ENCODE measurements at places on chromosomes 13 and 19.

- no peak for DNase-seq
These were observed 16.9 kb downstream of the CEBPA start for GRCh38 chr19:33285441-33285927.

DNA sequence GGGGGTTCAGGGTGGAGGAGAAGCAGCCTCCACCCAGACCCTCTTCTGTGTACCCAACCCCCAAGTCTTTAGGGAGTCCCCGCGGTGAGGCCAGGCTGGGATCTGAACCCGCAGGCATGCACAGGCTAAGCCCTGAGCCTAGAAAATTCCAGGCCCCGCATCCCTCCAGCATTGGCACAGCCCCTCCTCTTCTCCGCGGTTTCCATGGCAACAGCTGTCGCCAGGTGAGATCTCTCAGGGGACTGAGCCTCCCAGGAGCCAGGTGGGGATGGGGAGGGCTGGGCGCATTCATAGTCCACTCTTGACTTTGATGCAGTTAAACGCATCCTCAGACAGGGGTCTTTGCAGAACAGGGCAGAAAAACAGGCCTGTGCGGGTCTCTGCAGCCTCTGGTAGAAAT, 48.3 kb upstream of the USP29 start:
- DNase-seq = no peak

GRCh38 chr19:19423322-19423721, 17.8 kb downstream of the GATAD2A start:
- no peak for DNase-seq

DNA sequence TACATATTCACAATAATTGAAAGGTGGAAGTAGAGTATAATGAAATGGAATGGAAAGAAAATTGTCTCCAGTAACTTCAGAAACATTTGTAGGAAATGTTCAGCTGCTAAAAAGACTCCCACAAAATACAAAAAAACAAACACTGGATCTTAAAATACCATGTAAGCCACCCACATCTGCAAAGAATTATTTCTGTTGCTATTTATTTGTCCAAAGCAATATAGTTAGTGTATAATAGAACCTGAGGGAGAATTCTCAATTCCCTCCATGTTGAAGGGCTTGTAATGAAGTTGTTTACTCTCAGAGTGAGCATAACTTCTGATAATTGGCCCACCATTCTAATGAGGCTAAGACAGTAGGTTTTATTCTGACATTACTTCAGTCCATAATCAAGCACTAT, 37.4 kb upstream of the KLF12 start:
- no peak for DNase-seq

GRCh38 chr13:91323349-91323748, 24.1 kb upstream of the MIR17HG start:
- no peak for DNase-seq

DNA sequence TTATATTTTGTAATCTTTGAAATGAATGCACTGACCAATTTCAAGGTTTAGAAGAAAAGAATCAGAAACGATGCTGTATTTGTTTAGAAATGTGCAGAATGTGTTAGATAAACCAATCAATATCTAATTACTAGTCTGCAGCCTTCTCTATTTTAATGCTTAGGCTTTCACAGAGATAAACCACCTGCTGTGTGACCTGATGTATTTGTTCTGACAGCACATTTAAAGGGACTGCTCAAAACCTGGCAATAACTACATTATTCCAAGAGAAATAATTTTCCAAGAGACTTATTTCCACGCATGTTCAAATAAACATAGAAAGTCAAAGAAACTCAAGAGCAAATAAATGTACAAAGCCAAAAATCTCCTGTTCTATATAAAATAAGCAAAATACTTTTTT, 641.6 kb upstream of the PCDH20 start:
- no peak for DNase-seq

DNA sequence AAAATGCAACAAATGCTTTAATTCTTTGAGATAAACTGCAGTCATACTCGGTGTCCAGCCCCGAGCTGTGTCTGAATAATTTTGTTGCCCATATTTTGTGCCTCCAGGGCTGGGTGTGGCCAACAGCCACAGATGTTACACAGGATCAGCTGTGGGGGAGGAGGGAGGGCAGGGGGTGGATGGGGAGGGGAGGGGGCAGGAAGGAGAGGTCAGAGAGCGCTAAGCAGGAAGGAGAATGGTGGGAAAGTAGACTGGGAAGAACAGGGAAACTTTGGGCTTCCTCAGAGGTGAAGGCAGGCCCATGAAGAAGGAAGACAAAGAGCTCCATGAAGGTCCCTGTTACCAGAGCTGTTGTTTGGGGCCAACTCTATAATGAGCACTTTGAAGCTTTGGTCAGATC, 295.8 kb downstream of the COG6 start:
- no peak for DNase-seq

- no peak for DNase-seq
These were observed 218.1 kb upstream of the ARGLU1 start for GRCh38 chr13:106786006-106786563.

All from CD14-positive monocyte (primary cell).